ENCODE measurements at places on chromosomes 4 and X.

DNA sequence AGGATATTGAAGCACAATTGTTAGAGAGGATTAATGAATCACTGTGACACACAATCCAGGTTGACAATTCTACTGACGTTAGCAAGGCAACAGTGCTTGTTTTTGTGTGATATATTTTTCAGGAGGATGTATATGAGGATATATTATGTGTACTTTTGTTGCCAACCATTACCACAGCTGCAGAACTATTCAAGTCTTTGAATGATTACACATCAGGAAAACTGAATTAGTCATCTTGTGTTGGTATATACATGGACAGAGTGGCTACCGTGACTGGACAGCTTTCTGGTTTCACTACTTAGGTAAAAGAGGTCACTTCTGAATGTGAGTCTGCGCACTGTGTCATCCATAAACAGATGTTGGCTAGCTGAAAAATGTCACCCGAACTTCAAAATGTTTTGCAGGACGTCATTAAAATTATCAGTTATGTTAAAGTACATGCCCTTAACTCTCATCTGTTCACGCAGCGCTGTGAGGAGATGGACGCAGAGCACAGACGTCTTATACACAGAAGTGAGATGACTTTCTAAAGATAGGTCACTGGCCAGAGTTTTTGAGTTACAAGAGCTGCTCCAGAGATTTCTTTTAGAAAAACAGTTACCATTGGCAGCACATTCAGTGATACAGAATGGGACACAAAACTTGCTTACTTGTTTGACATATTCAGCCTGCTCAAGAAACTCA lies 69.0 kb downstream of the MRPL1 start:
- no peak for DNase-seq

GRCh38 chr4:5040856-5041620 lies 10.2 kb upstream of the STK32B start:
- no peak for DNase-seq

DNA sequence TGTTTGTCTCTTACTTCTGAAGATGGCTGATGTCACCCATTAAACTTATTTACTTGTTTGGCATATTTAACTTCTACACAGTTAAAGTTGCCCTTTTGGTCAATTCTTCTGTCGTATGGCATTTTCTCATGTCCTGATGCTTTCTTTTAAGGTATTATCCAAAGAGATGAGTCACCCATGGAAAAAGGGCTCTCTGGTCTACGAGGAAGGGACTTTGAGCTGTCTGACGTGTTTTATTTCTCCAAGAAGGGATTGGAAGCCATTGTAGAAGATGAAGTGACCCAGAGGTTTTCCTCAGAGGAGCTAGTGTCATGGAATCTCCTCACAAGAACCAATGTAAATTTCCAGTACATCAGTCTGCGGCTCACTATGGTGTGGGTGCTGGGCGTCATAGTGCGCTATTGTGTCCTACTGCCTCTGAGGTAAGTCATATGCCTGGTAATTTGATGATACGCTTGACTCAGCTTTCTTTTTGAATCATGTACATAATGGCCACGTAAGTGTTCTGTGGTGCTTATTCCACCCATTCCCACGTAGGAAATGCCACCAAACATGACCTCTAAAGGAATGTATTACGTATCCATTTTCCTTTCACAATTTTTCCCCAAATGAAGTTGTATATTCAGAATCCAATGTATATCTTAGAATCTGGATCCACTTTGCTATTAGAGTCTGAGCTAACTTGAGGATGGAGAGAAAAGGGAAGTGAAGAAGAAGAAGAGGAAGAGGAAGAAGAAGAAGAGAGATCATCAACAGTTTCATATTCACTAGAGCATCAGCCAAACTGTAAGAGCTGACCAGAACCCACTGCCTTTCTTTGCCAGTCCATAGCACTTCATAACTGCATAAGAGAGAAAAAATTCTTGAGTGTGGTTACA lies 45.7 kb downstream of the GPAT3 start:
- no peak for DNase-seq

- DNase-seq: no peak
These were observed 11.2 kb upstream of the DCAF12L2 start for GRCh38 chrX:126177133-126177840.

- no peak for DNase-seq
These were observed 2188.9 kb downstream of the PCDH7 start for GRCh38 chr4:32909053-32909452.

DNA sequence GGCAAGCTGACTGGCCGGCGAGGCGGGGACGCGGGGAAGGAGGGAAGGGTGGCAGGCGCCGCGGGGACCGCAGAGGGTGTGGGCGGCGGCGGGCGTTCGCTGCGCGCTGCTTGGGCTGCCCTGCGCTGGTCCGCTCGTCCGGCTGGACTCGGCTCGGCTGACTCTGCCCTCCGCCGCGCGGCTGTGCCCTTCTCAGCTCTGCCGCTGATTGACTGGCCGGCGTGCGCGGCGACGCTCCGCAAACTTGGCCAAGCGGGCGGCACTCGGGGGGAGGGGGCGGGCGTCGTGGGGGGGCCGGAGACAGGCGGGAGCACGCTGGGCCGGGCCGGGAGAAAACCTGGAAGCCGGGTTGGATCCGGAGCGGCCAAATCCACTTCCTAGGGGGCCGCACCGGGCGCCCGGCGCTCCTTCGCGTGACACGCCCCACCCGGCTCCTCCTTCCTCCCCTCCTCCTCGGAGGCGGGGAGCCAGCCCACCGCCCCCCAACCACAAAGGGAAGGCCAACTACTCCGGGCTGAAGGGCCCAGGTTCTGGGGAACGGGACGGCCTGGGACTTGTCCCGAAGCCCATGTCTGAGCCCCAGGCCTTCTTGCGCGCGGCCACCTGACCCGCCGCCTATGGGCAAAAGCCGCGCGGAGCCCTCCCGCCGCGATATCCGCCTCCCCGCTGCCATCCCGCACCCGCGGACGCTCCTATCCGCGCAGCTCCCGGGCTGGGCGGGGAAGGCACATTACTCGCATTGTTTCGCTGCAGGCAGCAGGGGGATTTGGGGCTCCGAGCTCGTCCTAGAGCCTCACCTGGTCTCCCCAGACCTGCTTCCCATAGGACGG lies at the start of gene GPC4:
Gene GPC4, minus strand, starts transcription at position 214 of the 830 bp plus-strand sequence. CDS start 524 bp downstream, outside the sequence.
- no peak for DNase-seq

- no peak for DNase-seq
These were observed 142.4 kb upstream of the ANKRD50 start for GRCh38 chr4:124854968-124855367.

DNA sequence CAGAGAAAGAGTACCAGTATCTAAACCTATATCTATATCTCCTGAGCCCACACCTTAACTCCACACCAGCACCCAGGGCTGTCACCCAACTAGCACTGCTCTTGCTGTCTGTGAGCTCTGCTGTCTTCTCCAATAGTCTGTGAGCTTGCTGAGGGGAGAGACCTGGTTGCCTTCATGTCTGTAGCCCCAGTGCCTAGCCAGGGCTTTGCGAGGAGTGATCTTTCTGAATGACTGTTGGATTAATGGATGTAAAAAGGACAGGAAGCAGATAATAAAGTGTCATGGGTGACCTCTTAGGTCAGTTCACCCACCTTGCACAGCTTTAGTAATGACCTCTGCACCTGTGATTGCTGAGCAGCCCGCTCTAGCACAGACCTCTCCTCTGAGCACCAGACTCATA lies 30.5 kb downstream of the CNGA2 start:
- DNase-seq: no peak

- DNase-seq: no peak
These were observed 60.4 kb upstream of the BCOR start for GRCh38 chrX:40158036-40158706.

GRCh38 chr4:60805500-60806313 lies 394.4 kb upstream of the ADGRL3 start:
- DNase-seq: peak; percentile 25

DNA sequence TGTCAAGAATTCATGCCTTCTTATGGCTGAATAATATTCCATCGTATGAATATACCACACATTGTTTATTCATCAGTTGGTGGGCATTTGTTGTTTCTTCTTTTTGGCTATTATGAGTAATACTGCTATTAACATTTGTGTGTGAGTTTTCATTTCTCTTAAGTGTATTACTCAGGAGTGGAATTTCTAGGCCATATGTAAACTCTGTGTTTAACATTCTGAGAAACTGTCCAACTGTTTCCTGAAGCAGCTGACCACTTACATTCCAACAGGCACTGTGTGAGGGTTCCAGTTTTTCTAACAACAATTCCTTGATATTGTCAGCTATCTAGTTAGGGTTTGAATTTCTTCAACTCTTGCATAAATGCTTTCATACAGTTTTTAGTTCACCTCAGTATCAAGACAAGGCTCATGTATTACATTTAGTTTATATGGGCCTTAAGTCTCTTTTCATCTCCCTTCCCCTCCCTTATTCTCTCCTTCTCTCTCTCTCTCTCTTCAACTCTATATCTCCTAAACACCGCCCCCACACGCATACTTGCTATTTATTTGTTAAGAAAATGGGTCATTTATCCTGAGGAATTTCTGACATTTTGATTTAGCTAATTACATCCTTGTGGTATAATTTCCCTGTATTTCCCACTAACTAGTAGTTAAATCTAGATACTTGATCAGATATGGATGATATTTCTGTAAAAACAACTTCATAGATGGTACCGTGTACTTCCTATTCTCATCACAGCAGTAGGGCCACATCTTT lies 77.4 kb downstream of the WDR19 start:
- no peak for DNase-seq

DNA sequence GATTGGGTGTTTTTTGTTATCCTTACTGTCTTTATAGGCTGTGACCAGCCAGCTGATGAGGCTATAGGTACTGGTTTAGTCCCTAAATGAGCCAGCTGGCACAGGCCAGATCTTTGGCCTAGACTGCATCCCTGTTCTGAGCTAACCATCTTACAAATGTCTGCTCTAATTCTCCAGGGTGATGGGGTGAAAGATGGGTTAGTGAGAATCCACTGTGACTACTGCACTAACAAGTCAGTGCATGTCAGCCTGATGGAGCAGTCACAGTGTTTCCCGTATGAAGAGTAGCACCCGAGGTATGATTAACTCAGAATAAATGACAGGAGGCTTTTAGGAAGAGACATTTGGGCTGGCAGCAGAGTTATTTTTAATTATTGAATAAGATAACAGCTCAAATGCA lies 181.0 kb downstream of the DCTD start:
- DNase-seq: no peak

DNA sequence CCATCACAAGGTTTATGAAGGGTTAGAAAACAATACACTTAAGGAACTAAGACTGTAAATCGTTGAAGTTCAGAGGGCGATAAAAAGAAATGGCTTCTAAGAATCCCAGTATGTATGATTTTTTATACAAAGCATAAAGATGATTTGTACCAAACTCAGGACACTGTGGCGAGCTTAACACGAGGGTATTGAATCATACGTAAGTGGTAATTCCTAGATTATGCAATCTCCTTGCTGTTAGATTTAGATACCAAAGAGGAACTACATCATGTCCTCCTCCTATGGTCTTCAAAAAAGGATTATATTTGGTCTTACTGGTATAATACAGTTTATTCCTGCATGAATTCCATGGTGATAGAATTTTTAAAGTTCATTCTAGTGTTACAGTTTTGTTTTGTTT lies 23.9 kb downstream of the NFKB1 start:
- no peak for DNase-seq

GRCh38 chrX:147570483-147570882 lies 341.2 kb upstream of the FMR1 start:
- DNase-seq: no peak

DNA sequence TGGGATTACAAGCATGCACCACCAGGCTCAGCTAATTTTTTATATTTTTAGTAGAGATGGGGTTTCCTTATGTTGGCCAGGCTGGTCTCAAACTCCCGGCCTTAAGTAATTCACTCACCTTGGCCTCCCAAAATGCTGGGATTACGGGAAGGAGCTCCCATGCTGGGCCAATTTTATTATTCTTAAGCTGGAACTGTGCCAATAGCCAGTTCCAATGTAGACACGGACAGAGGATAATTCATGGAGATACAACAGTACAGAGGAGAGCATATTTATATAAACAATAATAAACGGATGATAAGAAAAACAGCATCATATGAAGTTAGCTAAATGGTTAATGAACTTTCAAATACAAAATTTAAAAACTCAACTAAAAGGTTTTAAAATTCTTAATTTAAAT lies 87.8 kb downstream of the PPA2 start:
- no peak for DNase-seq

DNA sequence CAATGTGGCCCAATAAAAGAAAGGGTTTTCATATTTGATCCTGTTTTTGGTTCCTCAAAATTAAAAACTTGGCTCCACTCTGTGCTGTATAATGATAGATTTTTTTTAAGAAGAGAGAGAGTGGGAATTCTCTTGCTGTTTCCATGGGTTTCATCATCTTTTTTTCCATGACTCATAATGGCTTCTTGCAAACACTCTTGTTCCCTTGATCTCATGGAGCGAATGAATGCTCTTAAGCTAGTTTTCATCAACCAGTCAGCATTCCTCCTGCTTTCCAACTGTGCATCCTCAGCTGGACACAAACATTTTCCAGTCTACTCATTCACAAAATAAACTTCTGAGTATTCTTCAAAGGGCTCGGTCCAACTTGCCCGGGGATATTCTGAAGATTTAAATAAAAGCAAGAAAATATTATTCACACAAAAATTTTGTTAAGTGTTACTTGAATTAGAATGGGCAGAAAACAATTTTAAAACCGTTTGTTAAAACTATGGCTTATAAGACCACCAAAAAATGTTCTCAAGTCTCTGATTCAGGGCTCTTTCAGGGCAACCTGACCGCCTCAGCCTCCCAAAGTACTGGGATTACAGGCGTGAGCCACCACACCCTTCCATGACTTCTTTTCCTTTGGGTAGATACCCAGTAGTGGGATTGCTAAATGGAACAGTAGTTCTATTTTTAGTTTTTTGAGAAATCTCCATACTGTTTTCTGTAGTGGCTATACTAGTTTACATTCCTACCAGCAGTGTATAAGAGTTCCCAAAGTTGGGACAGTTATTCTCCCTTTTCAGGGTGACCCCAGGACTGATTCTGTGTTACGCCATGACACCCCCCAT lies 64.7 kb downstream of the TMEM156 start:
- no peak for DNase-seq

GRCh38 chr4:105651884-105652283 lies 56.6 kb downstream of the INTS12 start:
- DNase-seq: no peak

GRCh38 chrX:3290561-3290960 lies 55.9 kb downstream of the MXRA5 start:
- no peak for DNase-seq

GRCh38 chr4:102843273-102843672 lies 15.9 kb upstream of the UBE2D3 start:
- DNase-seq: no peak

- no peak for DNase-seq
These were observed 1137.0 kb downstream of the PCDH18 start for GRCh38 chr4:136395212-136395722.

DNA sequence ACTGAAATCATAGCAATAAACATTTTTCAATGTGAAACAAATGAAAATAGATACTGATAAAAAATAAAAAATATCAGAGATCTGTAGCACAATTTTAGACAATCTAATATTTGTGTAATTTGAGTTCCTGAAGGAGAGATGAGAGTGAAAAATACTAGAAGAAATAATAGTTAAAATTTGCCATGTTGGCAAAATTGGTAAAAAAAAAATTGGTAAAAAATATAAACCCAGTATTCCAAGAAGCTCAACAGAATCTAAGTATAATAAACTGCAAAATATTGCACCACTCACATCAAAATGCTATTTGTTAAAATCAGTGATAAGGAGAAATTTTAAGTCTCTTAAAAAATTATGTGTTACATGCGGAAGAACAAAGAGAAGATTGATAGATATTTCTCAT lies 1680.7 kb downstream of the PCDH7 start:
- DNase-seq: no peak

- DNase-seq: no peak
These were observed 19.4 kb upstream of the HGFAC start for GRCh38 chr4:3422241-3422801.

- no peak for DNase-seq
These were observed 63.1 kb upstream of the CITED1 start for GRCh38 chrX:72368796-72369195.

- DNase-seq: no peak
These were observed 172.3 kb upstream of the RPS6KA3 start for GRCh38 chrX:20438871-20439526.
